EH (cell line): ENCODE measurements at places on chromosomes 6 and 20.
A peak's percentile ranks its signal among the peaks of the same experiment; 100 is the strongest.

DNA sequence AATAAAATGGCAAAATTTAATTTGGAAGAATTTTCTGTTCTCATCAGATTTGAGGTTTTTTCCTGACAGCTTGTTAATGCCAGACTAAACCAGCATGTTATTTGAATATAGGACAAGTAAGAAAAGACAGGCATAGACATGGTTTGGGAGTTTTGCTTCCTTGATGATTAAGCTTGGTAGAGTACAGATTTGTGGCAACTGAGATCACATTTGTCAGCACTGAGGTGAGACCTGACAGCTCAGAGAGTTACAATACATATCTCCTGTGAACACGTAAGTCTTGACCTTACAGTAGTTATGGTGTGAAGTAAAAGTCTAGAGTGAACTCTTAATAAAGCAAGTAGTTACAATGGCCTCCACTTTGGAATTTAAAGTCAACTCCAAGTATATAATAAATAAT is 34.5 kb downstream of the CENPW start:
- no peak for DNase-seq

- peak; percentile 47 for DNase-seq
These were observed 101.6 kb upstream of the TMEM30A start for GRCh38 chr6:75386050-75386770.

DNA sequence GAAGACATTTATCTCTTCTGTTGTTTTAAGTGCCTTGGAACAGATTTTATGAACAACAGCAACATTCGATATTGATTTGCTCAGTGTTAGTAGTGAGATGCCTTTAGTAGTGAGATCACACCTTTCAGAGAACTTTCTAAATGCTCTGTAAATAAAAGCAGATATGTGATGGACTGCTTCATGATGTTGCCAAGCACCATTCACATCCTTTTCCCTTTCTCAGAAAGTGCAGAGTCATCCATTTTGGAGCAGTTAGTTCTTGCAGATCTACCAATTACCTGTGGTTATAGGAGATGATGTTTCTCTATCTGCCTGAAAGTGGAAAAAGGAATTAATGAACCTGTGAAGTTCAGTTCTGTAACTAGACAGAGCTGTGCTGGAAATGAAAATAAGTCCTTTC is 27.0 kb downstream of the CBFA2T2 start:
- peak; percentile 23 for DNase-seq

GRCh38 chr6:14865531-14866100 is 380.3 kb upstream of the JARID2 start:
- DNase-seq = peak; percentile 44

DNA sequence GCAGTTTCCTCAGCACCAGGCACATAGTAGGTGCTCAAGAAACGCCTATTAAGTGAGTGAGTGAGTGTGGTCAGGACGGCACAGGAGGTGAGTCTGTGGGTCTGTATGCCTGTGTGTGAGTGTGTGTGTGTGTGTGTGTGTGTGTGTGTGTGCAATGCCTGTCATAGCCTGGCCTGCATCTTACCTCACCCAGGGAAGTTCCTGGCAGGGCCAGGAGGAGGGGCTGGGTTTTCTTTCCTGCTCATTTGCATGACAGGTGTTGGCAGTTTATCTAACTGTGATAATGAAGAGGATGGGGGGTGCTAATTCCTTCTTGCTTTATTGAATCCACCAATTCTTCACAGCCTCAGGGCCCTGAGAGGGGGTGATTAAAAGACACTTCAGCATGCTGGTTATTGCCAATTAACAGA is 146.7 kb upstream of the MLN start:
- DNase-seq = no peak

DNA sequence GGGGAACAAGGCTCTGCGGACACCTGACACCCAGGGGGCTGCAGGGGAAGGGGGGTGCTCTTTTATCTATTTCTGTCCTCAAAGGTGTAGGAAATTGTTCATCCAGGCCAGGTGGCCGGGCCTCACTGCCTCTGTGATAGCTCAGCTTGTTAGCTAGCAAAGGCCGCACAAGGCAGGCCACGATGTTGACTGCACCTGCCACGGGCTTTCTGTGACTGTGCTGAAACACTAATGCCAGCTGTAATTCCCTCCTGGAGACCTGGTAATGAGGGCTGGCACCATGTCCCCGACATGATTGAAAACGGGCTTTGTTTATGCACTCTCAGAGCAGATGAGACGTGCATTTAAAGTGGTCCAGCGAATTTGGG is 61.4 kb upstream of the APCDD1L start:
- no peak for DNase-seq

DNA sequence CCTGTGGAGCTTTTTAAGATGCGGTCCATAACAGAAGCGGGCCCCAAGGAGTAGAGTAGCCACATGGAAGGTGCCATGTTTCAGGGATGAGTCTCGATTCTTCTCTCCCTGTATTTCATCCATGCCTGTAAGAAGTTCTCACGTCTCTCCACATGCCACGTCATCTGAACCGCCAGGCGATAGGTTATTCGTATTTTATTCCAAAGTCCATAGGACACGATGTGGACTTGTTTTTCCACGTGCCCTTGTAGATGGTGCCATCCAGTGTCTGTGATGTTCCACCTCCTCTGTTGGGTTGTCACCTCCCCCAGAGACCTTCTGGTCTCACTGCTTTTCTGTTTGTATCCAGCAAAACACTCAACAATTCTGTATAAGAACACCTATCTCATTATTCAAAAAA is 17.6 kb downstream of the HEBP2 start:
- DNase-seq = no peak

DNA sequence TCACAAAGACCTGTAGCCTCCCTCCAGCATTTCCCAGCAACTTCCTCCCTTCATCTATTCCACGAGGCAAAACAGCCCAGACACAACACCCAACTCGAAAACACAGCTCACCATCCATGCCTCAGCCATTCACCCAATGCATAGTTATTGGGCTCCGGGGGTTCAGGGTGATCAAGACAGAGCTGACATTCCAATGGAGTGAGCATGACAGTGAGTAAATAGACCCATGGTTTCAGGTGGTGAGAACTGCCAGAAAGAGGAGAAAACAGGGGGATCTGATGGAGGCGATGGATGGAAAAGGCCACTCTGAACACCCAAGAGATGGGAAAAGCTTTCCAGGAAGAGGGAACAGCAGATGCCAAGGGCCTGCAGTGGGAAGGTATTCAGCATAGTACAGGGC is 5.9 kb downstream of the CASS4 start:
- peak; percentile 54 for DNase-seq
